ENCODE measurements at places on chromosomes 2 and 18. TPM values are rescaled to one million over a fixed set of nuclear protein-coding genes. Genes with fewer than 3 reads are reported as not detected.

Gene FOXI3
- not detected for total RNA-seq

Gene ZSWIM2
- 0.13 TPM for total RNA-seq

Gene DNAJC27
- 1.6 TPM for total RNA-seq

Gene ARHGAP15
- not detected for total RNA-seq

Gene IAH1
- 35.8 TPM for total RNA-seq

Gene AUP1
- 104 TPM for total RNA-seq

Gene NYAP2
- not detected for total RNA-seq

Gene ERMN
- not detected for total RNA-seq

Gene SERPINB10
- total RNA-seq, result not detected

Gene SLC38A11
- not detected for total RNA-seq

Gene EHBP1
- 20.7 TPM for total RNA-seq

Gene FLACC1
- total RNA-seq, result 0.49 TPM

Gene FKBP7
- total RNA-seq, result 7.3 TPM

Gene FSHR
- total RNA-seq, result not detected

Gene LINC00305
- not detected for total RNA-seq

Gene UGT1A6
- total RNA-seq, result not detected

Gene COBLL1
- 3.6 TPM for total RNA-seq

Gene CBLN2
- total RNA-seq, result not detected

Gene ABCG8
- not detected for total RNA-seq

Gene CHRNG
- not detected for total RNA-seq

Gene CLEC4F
- 0.13 TPM for total RNA-seq

Gene FER1L5
- not detected for total RNA-seq

Gene KCNK3
- not detected for total RNA-seq

Gene RPL37A
- 2,859 TPM for total RNA-seq

Gene MAB21L4
- not detected for total RNA-seq

Gene ARHGEF4
- 1.0 TPM for total RNA-seq

Gene IL1F10
- total RNA-seq, result not detected

Gene MORN2
- 8.9 TPM for total RNA-seq

Gene VIT
- total RNA-seq, result not detected

Gene SCYGR5
- total RNA-seq, result not detected

Gene RNF125
- 4.8 TPM for total RNA-seq

Gene GBX2
- 1.6 TPM for total RNA-seq

Gene DNAH7
- total RNA-seq, result 0.06 TPM

Gene ARHGAP28
- 3.6 TPM for total RNA-seq

Gene MTX2
- 25.1 TPM for total RNA-seq

Gene EN1
- total RNA-seq, result not detected

Gene DCDC2C
- total RNA-seq, result not detected

Gene CTAGE1
- not detected for total RNA-seq

Gene CPS1
- 0.88 TPM for total RNA-seq

Gene AMER3
- total RNA-seq, result not detected

Gene PROKR1
- total RNA-seq, result not detected

All from bladder microvascular endothelial cell (primary cell).